Subcutaneous preadipocyte (primary cell): ENCODE measurements at places on chromosomes 2 and 18. TPM values are rescaled to one million over a fixed set of nuclear protein-coding genes. Genes with fewer than 3 reads are reported as not detected.

SALL3 gene
- total RNA-seq, result not detected in 2 replicates

KIAA2012 gene
- not detected in 2 replicates for total RNA-seq

CREG2 gene
- under 0.01 and 0.78 TPM in 2 replicates for total RNA-seq

FEV gene
- total RNA-seq, result not detected in 2 replicates

TRPM8 gene
- 0.20 and 0.73 TPM in 2 replicates for total RNA-seq

PLEKHB2 gene
- total RNA-seq, result 57.3 and 72.5 TPM in 2 replicates

CAVIN2 gene
- total RNA-seq, result 20.6 and 30.9 TPM in 2 replicates

NETO1 gene
- not detected in 2 replicates for total RNA-seq

TMEM198 gene
- total RNA-seq, result 1.2 and 3.3 TPM in 2 replicates

VRK2 gene
- total RNA-seq, result 30.1 and 36.8 TPM in 2 replicates

MARCHF4 gene
- under 0.01 and 1.6 TPM in 2 replicates for total RNA-seq

HOXD9 gene
- total RNA-seq, result 0.37 and 0.78 TPM in 2 replicates

CABLES1 gene
- 1.1 and 3.1 TPM in 2 replicates for total RNA-seq

MERTK gene
- total RNA-seq, result 0.37 and 0.39 TPM in 2 replicates

CHAC2 gene
- 4.0 and 9.2 TPM in 2 replicates for total RNA-seq

COL4A4 gene
- total RNA-seq, result under 0.01 TPM in 2 replicates

KATNAL2 gene
- total RNA-seq, result 2.5 and 4.8 TPM in 2 replicates

GALR1 gene
- under 0.01 TPM in 1 of 2 replicates, not detected in the other for total RNA-seq

RAB1A gene
- total RNA-seq, result 64.7 and 65.5 TPM in 2 replicates
